Stomach (tissue), 19 donors: ENCODE measurements at places on chromosomes 5 and 9. TPM values are rescaled to one million over a fixed set of nuclear protein-coding genes. Genes with fewer than 3 reads are reported as not detected.

GRCh38 chr5:160324886-160325285 lies 12.5 kb upstream of the CCNJL start:
- H3K4me3 ChIP-seq = no peak overlapping the region
- DNase-seq = no peak
- H3K27ac ChIP-seq = no peak overlapping the region
- H3K4me1 ChIP-seq = peaks cover 5% of the 10 kb centered on the region

GRCh38 chr5:71891856-71892255 lies 172.8 kb downstream of the CARTPT start:
- H3K27me3 ChIP-seq = no peaks in the 10 kb centered on the region
- H3K36me3 ChIP-seq = no peaks in the 10 kb centered on the region
- peak overlapping the region; percentile 48 for H3K27ac ChIP-seq
- DNase-seq = no peak
- no peaks in the 10 kb centered on the region for H3K4me1 ChIP-seq

DNA sequence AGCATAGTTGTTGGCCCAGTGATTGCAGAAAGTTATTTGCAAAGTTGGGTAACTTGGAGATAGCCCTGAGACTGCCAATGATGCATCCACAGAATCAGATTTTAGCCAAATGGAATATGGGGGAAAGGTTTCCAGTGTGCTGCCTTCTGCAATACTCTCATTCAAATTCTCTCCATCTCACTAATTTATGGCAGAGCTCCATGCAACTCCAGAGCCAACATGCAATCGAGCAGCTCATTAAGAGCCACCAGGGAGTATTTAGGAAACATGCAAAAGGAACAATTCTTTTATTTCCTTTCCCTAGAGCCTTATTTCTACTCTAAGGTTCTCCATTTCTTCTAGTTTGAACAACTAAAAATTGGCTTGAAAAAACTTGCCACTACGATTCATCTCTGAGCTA lies 135.9 kb upstream of the MARCHF11 start:
- no peak for DNase-seq
- no peak overlapping the region for H3K4me3 ChIP-seq
- no peaks in the 10 kb centered on the region for H3K4me1 ChIP-seq
- no peaks in the 10 kb centered on the region for H3K36me3 ChIP-seq
- H3K27ac ChIP-seq = no peak overlapping the region

DNA sequence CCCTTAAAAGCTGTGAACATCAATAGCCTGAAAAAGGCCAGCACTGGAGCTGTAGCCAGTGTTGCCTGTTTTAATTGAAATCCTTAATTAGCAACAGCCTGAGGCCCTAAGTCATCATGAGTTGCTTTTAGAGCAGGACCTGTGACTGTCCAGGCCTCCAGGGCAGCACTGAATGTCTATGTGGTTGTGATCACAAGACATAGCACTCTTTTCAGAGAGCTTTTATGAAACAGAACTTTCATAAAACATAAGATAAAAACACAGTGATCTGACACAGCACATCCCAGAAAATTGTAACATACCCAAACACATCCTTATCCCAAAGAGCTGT lies 85.5 kb upstream of the MYO10 start:
- no peak overlapping the region for H3K4me3 ChIP-seq
- no peaks in the 10 kb centered on the region for H3K36me3 ChIP-seq
- DNase-seq = no peak
- no peak overlapping the region for H3K27ac ChIP-seq
- no peaks in the 10 kb centered on the region for H3K4me1 ChIP-seq

DNA sequence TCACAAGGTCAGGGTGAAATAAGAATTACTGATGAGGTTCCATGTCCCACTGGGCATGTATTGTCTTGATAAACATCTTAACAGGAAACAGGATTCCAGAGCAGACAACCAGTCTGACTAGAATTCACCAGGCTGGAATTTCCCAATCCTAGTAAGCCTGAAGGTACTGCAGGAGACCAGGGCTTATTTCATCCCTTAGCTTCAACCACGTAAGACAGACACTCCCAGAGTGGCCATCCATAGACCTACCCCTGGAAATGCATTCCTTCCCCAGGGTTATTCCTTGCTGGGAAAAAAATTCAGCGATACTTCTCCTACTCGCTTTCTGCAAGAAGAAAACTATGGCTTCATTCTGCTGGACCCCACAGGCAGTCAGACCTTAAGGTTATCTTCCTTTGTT lies 785.4 kb downstream of the NR2F1-AS1 start:
- no peaks in the 10 kb centered on the region for H3K36me3 ChIP-seq
- H3K27me3 ChIP-seq = no peaks in the 10 kb centered on the region
- H3K4me1 ChIP-seq = peaks cover 7% of the 10 kb centered on the region
- DNase-seq = no peak
- no peak overlapping the region for H3K4me3 ChIP-seq
- no peak overlapping the region for H3K27ac ChIP-seq

DNA sequence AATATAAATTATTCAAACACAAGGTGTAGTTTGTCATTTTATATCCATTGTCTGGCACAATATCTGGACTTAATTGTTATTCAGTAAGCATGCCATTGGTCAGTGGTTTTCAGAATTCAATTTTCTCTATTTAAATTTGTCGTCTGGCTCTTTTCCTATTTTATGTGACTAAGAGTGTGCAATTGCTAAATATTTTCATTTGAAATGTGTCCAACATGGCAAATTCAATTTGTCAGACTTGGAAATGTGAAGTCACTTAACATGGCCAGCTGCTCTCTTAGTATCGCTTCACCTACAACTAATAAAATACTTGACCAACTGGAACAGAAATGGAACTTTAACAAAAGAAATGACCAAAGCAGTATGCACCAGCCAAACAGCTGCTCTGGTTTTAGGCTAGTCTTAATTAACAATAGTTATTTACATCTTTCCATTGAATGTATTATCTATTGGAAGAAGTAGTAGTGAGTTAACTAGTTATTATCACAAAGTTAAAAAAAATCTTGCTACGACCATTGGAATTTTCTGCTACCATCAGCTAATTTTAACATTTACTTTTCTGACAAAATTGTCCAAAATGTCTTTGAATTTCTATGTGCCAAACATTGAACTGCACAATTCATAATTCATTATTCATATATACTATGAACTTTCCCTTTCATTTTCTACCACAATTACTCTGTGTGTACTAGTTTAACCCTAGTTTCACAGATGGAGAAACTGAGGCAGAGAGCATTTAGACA lies 720.7 kb upstream of the FAM174A start:
- no peak overlapping the region for H3K27ac ChIP-seq
- no peak overlapping the region for H3K4me3 ChIP-seq
- H3K27me3 ChIP-seq = no peaks in the 10 kb centered on the region
- no peaks in the 10 kb centered on the region for H3K36me3 ChIP-seq
- H3K4me1 ChIP-seq = no peaks in the 10 kb centered on the region
- no peak for DNase-seq

- no peak overlapping the region for H3K27ac ChIP-seq
- H3K4me1 ChIP-seq = peaks cover 18% of the 10 kb centered on the region
- H3K27me3 ChIP-seq = no peaks in the 10 kb centered on the region
These were observed 80.0 kb upstream of the PCA3 start for GRCh38 chr9:76684213-76684612.

- DNase-seq = no peak
- no peaks in the 10 kb centered on the region for H3K4me1 ChIP-seq
- H3K36me3 ChIP-seq = peaks cover 8% of the 10 kb centered on the region
- peaks cover 7% of the 10 kb centered on the region for H3K27me3 ChIP-seq
- H3K4me3 ChIP-seq = no peak overlapping the region
These were observed 16.7 kb upstream of the CDC14B start for GRCh38 chr9:96636368-96636767.

DNA sequence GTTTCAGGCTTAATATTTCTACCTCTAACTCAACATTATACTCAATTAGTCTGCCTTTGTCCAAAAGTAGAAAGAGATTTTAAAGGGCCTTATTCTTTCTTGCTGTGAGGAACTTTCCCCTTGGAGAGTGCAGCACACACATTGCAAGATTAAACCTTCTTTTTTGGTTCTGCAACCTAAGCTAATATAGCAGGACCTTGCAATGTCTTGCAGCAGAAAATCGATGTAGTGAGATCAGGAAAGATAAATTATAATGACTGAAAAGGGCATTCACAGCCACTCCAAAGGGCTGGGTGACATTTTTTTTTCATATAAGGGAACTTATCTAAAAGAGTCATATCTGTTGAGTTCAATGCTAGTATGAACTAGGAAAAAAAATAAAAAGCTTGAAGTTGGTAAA lies 422.7 kb upstream of the ADAMTS16 start:
- no peak overlapping the region for H3K4me3 ChIP-seq
- H3K27ac ChIP-seq = no peak overlapping the region
- no peak for DNase-seq
- no peaks in the 10 kb centered on the region for H3K36me3 ChIP-seq
- no peaks in the 10 kb centered on the region for H3K4me1 ChIP-seq

- no peaks in the 10 kb centered on the region for H3K27me3 ChIP-seq
- no peak overlapping the region for H3K4me3 ChIP-seq
- H3K27ac ChIP-seq = no peak overlapping the region
- H3K4me1 ChIP-seq = no peaks in the 10 kb centered on the region
- DNase-seq = no peak
- H3K36me3 ChIP-seq = no peaks in the 10 kb centered on the region
These were observed 58.9 kb upstream of the ZNF618 start for GRCh38 chr9:113817171-113817570.

DNA sequence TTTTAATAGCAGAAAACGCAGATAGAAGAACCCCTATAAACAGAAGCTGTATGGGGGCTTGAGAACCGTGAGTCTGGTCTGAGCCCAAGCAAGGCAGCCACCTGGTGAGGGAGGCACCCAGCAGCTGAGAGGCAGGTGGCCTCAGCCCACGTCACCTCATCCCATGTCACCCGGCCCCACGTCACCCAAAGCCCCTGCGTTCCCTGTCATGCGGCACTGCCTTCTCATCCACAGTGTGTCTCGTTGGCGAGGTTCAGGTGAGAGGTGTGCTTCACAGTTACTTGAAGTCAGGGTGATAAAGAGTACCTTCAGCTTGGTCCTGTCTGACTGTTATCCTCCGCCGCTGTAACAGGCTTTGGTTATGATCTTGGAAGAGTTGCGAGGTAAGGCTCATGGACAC lies 80.6 kb upstream of the IRX4 start:
- no peak overlapping the region for H3K4me3 ChIP-seq
- H3K4me1 ChIP-seq = no peaks in the 10 kb centered on the region
- DNase-seq = no peak
- H3K27ac ChIP-seq = no peak overlapping the region

DNA sequence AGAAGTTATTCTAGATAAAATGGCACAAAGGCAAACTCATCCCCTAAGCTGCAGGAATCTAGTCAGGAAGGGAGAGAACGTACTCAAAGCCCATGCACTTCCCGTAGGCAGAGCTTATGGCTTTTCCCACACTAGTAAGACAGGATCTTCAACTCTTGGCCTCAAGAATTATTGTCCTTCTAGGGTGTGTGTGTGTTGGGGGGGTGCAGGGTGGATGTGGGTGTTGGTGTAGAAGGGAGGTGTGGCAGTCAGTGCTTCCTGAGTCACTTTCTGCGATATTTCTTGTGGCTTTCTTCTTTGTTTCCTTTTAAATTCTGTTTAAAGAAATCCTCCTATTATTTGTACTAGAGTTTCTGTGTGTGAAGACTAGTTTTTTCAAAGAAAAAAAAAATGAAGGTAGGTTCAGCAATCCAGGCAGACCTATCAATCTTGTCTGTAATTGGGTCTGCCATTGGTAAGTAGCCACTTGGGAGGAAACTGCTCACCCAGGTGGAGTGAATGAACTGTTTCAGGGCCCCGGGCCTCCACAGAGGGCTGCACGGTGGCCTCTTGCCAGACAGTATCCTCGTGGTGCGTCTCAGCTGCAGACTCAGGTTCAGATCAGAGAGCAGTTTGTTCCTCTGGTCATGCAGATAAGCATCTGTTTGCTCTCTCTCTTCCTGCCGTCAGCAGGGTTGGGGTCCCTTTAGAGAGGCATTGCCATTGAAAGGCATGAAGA lies 131.9 kb downstream of the NPR3 start:
- H3K4me3 ChIP-seq = no peak overlapping the region
- no peaks in the 10 kb centered on the region for H3K36me3 ChIP-seq
- no peak overlapping the region for H3K27ac ChIP-seq
- H3K27me3 ChIP-seq = no peaks in the 10 kb centered on the region

- H3K27me3 ChIP-seq = peaks cover 39% of the 10 kb centered on the region
- H3K36me3 ChIP-seq = no peaks in the 10 kb centered on the region
- H3K4me3 ChIP-seq = no peak overlapping the region
These were observed 9.9 kb upstream of the SLC9A3 start for GRCh38 chr5:533955-534742.

DNA sequence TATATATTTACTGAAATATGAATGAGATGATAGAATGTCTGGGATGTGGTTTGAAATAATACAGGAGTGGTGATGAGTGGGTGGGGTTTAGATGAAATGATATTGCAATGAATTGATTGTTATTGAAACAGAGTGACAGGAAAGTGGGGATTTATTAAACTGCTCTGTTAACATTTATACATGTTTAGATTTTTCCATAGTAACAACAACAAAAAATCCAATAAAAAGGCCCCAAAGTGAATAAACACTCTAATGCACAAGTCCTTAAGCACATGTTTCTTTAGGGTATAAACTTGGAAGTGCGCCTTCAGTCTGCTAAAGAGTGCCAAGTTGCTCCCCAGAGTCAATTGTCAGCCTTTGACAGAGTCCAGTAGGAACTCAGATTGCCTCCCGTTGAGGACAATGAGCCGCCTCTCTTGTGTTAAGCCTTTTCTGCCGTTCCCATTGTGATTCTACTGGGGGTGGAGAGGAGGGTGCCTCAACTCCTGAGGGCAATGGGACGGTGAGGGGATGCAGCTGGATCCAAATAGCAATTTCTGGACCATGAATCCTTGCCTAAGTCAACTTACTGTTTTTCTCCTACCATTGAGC lies 112.3 kb downstream of the SLC28A3 start:
- H3K4me1 ChIP-seq = no peaks in the 10 kb centered on the region
- no peak overlapping the region for H3K27ac ChIP-seq
- H3K4me3 ChIP-seq = no peak overlapping the region
- no peaks in the 10 kb centered on the region for H3K27me3 ChIP-seq

- no peaks in the 10 kb centered on the region for H3K27me3 ChIP-seq
- peak; percentile 58 for DNase-seq
- H3K4me3 ChIP-seq = no peak overlapping the region
- H3K27ac ChIP-seq = no peak overlapping the region
- H3K36me3 ChIP-seq = no peaks in the 10 kb centered on the region
These were observed 291.8 kb upstream of the DAB2 start for GRCh38 chr5:39716532-39717028.

- no peak for DNase-seq
- H3K36me3 ChIP-seq = no peaks in the 10 kb centered on the region
- no peaks in the 10 kb centered on the region for H3K4me1 ChIP-seq
- no peak overlapping the region for H3K27ac ChIP-seq
- no peaks in the 10 kb centered on the region for H3K27me3 ChIP-seq
These were observed 198.4 kb upstream of the SNX2 start for GRCh38 chr5:122576256-122577016.

Gene EPB41L4A
- total RNA-seq = 9.8 TPM

Gene LHFPL2
- 28.7 TPM for total RNA-seq

Gene CBY3
- total RNA-seq = not detected
